Amygdala (tissue), 56 donors: ENCODE measurements at places on chromosomes 3 and 15.

- no peak for DNase-seq
These were observed 67.5 kb upstream of the RPL32 start for GRCh38 chr3:12908859-12909258.

DNA sequence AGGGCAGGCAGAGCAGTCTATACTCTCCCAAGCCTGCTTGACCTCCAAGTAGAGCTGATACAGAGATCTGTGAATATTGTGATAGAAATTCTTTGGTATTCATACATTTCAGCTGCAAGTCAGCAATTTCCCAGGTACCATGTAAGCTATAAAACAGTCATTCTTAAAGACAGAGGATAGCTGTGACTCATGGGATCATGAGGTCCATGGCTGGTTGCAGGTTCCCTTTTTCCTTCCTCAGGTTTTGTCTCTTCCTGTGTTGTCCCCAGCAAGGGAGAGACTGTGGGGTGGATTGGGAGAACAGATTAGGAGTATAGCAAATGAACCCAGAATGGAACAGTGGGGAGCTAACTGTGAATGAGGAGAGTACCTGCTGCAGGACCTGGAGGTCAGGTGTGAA, 5.4 kb upstream of the P4HTM start:
- DNase-seq, result no peak

GRCh38 chr15:74365598-74366445, 1.6 kb downstream of the CYP11A1 start:
- DNase-seq, result no peak

DNA sequence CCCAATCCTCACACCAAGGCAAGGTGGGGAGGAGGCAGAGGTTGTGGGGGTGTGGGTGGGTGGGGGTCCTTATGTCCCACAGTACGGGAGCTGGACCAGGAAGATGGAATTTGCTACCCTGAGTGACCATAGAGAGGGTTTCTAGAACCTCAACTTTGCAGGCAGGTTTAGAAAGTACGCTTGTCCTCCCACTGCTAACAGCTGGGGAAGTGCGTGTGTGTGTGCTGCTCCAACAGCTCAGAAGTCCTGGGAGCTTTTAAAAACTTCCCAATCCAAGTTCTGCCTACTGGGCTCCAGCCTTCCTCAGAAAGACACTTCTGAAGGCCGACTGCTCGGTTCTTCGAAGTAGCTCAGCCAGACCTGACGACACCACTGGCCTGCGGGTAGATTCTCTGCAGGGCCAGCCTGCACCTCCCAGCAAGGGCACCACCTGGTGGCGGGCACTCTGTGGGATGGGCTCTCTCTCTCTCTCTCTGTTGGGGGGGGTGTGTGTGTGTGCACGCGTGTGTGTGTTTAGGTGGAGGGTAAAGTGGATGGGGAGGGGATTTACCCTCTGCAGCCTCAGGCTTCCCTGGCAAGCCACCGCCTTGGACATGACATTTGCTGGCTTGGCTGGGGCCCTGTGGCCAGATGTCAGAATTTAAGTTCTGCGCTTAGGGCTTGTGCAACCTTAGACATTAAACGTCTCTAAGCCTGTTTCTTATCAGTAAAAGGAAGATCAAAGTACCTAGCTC, 15.6 kb downstream of the TMEM158 start:
- no peak for DNase-seq

DNA sequence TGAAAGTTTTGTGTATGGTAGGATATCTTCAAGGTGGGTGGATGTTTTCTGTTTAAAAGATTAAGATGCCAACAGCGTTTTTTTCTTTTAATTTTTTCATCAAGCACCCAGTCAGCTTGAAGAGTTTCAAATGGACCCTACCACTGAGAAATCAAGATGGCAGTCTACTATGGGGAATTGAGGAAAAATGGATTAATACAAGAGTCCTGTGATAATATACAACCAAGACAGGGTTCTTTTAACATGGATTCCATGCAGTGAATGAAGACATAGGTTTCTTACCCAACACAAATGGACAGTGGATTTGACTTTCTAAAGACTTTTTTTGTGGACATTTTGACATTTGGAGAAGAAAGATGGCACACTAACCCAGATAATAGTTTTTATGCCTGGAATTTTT, 2.5 kb upstream of the CHD2 start:
- no peak for DNase-seq

- no peak for DNase-seq
These were observed 21.2 kb downstream of the CCR4 start for GRCh38 chr3:32972482-32973146.

GRCh38 chr3:7305561-7305960, 444.6 kb downstream of the GRM7 start:
- DNase-seq, result no peak

DNA sequence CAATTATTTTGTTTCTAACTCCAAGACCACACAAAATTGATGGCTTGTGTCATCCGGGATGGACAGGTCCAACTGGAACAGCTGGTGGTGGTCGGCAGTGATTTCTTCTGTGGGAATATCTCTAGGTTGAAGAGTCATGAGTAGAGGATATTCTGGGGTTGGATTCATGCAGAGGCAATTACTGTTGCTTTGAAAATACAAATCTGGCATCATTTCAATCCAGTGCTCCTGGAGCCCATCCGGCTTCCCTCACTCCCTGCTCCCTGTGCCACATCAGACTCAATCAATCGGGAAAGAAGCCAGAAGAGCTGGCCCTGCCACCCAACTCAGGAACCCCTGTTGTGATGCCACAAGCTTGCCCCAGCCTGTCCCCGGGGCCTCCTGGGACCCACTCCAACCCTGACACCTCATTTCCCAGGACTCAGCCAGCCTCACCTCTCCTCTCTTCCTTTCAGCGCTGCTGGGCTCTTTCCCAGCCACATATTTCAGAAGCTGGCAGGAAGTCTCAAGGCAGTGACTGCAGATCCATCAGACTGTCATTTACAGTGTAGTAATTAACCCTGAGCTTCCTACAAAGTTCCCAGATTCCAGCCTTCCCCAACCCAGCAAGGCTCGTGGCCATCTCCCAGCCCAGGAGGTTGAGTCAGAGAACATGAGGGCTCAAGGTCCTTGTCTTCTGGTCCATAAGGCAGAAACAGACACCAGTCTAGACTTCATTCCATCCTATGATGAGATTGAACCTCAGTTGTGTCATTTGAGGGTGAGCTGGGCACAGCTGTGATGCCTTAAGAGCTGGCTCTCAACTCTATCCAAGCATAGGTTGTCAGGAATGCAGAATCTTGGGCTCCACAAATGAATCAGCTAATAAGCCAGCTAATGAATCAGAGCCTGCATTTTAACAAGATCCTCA, 114.0 kb downstream of the FAM174B start:
- no peak for DNase-seq

GRCh38 chr3:121710347-121710746, 39.2 kb downstream of the GOLGB1 start:
- DNase-seq, result no peak

DNA sequence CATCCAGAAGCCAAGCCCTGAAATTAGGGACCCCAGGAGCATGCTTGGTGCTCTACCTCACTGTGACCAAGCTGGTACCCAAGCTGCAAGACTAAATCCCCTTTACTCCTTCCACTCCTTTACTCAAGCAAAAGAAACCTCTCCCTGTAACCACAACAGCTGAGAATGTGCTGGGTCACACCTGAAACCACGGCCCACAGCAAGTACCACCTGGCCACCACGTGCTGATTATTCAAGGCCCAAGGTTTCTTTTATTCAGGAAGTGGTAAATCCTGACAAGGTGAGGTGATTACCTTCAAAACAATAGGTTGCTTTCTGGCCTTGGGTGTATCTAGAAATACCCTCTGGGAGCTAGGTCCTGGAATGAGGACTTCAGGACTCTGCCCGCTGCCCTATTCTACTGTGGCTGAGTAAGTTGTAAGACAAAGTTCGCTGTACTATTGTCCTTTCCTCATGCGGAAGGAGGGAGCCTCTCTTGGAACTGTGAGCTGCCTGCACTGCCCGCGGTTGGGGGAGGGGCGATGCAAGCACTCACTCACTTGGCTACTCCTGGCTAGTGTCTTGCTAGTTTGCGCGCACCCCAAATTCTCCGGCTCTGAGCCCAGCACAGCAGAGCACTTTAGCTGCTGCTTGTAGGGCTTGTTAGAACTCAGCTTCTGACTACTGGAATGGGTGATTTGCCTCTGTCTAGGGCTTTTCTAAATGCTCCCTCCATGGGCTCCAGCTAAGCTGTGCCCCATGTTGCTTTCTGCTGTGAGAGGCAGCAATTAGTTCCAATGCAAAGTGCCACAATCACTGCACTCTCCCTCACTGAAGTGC, 487.1 kb upstream of the CNTN3 start:
- no peak for DNase-seq

DNA sequence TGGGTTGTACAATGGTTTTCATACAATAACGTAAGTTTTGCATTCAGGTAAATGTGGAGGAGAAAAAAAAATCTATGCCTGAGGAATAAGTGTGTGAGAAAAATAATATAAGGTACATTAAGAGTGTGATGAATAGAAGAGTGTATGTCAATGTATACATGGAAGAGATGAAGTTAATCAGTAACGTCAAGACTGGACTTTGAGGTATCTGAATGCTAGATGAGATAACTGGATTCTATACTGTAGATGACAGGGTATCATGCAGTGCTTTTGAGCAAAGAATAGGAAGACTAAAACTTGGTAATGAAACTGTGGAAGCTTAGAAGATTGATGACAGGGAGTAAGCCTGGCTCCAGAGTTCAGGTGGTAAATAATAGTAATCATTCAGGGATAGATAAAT, 666.7 kb upstream of the SGO1 start:
- no peak for DNase-seq

GRCh38 chr3:30294241-30294667, 312.1 kb upstream of the TGFBR2 start:
- no peak for DNase-seq

DNA sequence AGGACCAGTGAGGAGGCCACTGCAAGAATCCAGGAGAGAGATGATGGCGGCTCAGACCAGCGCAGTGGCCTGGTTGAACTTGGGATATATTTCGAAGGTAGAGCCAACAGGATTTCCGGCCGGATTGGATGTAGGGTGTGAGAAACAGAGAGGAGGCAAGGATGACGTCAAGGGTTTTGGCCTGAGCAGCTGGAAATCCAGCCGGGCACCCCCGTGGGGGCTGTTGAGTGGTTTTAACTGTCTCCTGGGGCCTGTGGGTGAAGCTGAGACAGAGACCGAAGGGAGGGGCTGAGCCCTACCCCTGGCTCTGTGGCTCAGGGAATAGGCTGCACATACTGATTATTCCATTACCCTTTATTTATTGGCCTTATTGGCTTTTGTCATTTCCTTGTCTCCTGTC, 45.7 kb downstream of the EXOG start:
- no peak for DNase-seq

GRCh38 chr3:45606991-45607712, 12.6 kb downstream of the LIMD1 start:
- DNase-seq, result no peak

DNA sequence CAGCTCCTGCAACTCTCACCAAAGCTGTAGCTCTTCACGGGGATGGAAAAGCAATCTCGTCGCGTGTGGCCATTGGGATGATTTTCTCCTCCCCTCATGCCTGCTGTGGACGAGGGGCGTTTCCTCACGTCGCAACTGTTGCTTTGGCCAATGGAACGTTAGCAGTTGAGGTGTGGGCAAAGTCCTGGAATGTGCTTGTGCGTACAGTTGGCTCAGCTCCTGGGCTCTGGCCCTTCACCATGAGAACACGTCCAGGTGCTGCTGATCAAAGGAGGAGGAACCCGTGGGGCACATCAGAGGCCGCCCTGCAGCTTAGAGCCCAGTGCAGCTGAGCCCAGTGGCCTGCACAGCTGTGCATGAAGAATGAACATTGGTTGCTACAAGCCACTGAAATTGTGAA, 186.1 kb downstream of the TJP1 start:
- no peak for DNase-seq

DNA sequence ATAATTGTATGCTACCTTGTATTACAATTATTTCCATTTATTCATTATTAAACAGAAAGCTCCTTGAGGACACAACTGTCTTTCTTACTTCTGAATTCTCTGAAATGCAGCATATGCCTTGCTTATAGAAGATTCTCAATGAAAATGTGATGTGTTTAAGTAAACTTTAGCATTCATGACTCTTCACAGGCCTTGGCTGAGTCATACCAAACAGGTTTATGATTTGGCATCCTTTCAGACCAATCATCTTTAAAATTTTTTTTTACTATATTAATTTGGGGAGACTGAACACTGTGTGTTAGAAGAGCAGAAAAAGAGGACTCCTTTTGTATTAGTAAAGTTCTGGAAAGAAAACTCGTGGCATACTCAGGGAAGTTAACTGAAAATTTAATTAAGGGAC, 6.4 kb upstream of the GALK2 start:
- no peak for DNase-seq

GRCh38 chr3:123447749-123448517, 957 bp downstream of the ADCY5 start:
- DNase-seq, result no peak
